Activated CD4-positive, alpha-beta T cell treated with anti-CD3 and anti-CD28 coated beads, Interleukin-2, Interleukin-6, amounts not matched to agents 100 ng/mL and 50 ng/mL, durations not matched to agents 16 hours and 8 hours (primary cell): ENCODE measurements at places on chromosomes 16 and 17.

- peak; percentile 75 for DNase-seq
Measured at GRCh38 chr16:15704545-15704987, 54.5 kb downstream of the NDE1 start.

DNA sequence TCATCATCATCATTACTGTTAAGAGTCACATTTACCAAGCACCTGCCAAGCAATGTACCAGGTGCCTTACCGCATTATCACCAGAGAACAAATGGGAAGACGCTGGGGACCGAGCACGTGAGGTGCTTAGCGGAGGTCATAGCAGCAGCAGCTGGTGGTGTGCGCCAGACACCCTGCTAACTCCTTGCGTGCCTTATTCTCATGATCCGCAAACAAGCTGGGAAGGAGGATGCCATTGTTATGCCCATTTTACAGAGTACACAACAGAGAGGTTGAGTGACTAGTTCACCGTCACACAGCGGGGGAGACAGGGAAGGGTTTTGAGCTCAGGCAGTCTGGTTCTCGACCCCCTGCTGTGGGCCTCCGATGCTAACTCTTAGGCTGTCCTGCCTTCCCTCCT lies 7.3 kb downstream of the ATP2A3 start:
- no peak for DNase-seq

DNA sequence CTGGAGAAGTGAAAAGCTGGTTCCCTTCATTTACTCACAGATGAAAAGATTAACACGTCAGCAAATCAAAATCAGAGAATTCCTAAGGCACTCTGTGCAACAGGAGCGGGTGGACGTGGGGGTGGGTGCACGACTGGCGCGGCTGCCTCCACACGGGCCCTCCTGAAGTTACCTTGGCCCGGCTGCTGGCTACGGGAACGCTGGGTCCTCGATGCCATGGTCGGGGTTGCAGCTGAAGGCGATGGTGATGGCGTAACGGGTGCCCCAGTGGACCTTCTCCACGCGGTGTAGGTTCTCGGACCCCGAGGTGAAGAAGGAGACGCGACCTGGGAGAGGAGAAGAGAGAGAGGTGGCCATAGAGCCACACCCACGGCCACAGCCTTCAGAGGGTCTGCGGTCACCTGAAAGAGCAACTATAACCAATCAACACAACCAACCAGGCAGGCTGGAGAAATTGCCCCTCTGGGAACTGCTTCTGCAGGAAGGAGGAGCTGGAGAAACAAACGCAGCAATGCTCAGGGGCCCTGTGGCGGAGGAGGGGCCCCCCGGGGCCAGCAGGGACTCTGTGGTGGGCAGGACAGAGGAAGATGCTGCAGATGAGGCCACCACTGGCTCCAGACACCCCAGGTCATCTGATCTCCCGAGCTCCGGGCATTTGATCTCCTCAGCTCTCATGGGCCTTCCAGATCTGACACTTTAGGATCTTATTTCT lies 20.8 kb downstream of the UTS2R start:
- DNase-seq: no peak

- DNase-seq: no peak
Measured at GRCh38 chr17:42985225-42985624, 4.9 kb downstream of the RUNDC1 start.

DNA sequence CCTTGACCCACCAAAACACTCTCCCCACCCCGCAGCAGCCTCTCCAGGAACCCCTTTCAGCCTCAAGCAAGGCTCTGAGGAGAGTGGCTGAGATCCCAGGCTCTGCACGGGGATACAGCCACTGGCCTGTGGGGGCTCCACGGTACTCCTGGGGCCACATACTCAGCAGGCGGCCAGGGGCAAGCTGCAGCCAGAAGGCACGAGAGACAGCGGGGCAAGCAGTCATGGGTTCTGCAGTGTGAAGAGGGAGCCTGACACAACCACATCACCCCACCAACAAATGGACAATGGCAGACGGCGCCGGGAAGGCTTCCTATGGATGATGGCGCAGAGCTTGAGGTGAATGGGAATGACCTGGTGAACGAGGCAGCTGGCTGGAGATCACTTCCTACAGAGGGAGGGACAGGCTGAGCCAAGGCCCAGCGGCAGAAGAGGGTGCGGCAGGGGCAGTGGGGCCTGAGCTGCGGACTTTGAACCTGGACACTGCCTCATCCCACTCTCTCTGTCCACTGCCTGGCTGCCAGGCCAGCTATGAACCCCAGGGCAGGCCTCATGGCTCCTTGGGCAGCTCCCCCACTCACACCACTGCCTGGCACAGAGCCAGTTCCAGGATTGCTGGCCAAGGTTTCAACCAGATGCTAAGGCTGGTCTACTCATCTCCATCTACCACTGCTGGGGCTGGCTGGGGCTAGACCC lies 10.8 kb upstream of the BCAR1 start:
- no peak for DNase-seq

- DNase-seq: no peak
Measured at GRCh38 chr16:1779741-1780676, 2.4 kb downstream of the SPSB3 start.

- no peak for DNase-seq
Measured at GRCh38 chr16:9260666-9261065, 169.2 kb downstream of the HAPSTR1 start.

DNA sequence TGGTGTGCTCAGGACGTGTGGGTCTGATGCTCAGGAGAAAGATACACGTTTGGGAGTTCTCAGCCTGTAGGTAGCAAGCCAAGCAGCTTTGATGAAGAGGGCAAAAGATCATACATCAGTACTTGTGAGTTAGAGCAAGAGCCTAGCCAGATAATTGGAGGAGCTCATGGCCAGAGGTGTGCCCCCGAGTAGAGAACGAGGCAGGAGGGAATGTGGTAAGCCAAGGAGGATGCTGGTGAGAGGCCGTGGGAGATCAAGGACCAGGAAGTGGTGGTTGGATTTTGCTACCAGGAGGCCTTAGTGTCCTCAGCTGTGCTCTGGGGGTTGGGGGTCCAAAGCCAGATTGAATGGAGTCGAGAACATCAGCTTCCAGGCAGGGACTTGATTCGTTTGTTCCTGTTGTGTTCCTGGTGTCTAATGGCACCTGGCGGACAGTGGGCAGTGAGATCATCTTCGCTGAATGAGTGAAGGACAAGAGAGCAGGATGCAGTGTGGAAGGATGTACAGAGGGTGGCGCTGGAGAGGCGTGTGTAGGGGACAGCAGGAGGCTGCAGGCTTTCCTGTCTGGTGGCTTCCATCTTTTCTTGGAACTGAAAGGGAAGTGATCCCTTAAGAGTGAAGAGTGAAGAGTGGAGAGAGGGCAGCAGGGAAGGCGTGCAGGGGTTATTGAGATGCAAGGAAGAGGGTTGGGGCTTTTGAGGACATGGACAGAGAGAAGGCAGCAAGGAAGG lies 11.6 kb downstream of the FBXL19 start:
- DNase-seq: peak; percentile 51

DNA sequence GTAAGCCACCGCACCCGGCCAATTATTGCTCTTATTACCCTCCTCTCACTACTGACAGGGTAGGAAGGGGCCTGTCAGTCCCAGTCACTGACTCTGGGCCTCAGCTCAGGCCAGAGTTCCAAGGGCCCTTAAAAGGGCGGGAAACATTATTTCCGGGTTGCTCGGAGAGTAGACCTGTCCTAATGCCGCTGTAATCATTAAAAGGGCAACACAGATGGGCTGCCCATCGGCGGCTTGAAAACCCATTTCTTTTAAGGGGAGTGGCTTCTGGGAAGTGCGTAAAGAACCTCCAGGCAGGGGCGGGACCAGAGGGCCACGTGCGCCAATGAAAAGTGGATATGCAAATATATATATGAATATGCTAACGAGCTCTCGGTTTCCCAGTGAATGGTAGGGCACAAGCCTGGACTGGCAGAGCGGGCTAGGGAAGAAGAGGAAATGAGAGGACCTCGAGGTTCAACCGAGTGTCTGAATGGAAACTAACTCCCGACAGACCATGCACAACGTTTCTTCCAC lies 26.6 kb downstream of the PIPOX start:
- no peak for DNase-seq

- DNase-seq: no peak
Measured at GRCh38 chr17:36183001-36183971, 6.8 kb upstream of the TBC1D3B start.

DNA sequence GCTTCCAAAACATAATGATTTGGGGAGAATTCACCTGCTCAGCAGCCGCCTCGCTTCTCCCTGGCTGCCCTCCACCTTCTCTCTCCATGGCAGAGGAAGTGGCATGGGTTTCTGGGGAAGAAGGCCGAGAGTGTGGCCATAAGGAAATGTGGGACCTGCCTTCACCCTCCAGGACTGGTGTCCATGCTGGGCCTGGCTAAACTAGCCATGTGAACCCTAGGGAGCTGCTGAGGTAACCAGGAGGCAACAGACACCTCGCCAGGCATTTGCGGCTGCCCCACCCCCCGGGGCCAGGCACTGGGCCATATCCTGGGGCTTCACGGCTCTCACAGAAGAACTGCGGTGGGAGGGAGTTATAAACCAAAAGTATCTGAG lies 9.9 kb upstream of the CMTM4 start:
- no peak for DNase-seq

DNA sequence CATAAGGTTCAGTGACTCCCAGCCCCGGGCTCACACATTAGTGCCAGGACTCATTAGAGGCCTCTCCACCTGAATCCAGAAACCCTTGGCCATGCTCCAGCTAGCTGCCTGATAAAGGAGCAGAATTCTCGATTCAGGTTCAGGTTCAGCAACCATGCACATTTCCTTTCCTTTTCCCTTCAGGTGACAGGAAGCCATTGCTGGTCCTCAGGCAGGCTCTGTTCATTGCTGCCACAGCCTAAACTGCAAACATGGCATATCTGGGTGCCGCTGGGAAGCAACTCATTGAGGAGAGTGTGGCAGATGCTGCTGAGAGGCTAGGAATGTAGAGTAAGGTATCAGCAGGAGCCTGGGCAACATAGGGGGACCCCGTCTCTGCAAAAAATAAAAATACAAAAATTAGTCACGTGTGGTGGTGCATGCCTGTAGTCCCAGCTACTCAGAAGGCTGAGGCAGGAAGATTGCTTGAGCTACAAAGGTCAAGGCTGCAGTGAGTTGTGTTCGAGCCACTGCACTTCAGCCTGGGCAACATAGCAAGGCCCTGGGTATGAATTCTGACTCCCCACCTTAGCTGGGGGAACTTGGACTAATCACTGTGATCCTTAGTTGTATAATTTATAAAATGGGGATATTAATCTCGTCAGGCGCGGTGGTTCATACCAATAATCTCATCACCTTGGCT lies 28.7 kb downstream of the ARL4D start:
- no peak for DNase-seq

GRCh38 chr16:67419931-67420330 lies 3.7 kb upstream of the ZDHHC1 start:
- no peak for DNase-seq

- no peak for DNase-seq
Measured at GRCh38 chr16:84267380-84267779, 27.3 kb upstream of the WFDC1 start.

- DNase-seq: no peak
Measured at GRCh38 chr17:74647871-74648672, 24.5 kb upstream of the CD300E start.

DNA sequence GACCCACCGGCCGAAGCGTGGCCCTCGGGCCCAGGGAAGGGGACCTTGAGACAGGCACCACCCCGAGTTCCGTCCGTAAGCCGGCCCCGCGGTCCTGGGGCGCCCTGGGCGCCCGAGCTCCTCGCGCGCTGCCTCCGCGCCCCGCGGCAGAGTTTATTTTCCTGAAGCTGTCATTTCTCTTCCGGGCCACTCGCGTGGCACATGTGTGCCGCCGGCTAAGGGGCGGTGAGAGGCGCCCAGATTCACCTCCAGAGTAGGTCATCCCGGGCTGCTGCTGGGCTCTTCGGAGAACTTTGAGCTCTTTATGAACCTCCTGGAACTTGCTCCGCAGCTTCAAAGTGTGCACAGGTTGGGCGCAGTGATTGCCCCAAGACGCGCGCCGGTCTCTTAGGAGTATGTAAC lies 489 bp downstream of the ZC3H18 start:
- peak; percentile 59 for DNase-seq

- no peak for DNase-seq
Measured at GRCh38 chr16:26762594-26762993, 304.1 kb upstream of the C16orf82 start.

- DNase-seq: no peak
Measured at GRCh38 chr16:88387941-88388627, 5.3 kb downstream of the ZNF469 start.

DNA sequence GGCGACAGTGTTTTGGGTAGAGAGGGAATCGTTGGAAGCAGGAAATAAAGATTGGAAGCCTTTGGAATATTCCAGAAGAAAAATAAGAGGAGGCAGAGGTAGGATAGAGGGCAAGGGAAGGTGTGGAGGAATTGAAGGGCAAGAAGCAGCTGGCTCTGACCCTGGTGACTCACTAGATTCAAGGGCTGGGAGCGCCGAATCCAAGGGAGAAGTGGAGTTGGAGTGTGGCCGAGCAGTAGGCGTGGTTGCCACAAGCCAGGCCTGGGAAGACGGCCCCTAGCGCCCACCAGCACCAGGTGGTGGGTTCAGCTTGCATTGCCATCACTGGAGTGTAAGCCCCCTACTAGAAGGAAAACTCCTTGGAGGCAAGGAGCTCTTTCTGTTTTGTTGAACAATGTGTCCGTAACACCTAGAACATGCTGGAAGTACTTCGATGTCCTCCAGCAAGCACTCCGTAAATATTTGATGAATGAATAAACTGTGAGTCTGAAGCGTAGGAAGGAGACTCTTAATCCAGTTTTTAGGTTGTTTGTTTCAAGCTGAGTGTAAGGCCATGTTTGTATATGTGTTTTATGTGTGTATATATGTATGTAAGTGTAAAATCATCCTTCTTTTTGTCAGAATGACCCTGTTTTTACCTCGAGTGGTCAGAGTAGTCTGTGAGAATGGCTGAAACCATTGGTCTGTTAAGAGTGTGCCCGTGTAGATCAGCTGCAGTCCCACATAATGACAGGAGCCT lies 139.5 kb downstream of the CMIP start:
- no peak for DNase-seq

- DNase-seq: no peak
Measured at GRCh38 chr17:14831491-14831890, 433.6 kb downstream of the PMP22 start.

GRCh38 chr17:21037117-21037803 lies 5.6 kb downstream of the USP22 start:
- DNase-seq: no peak

DNA sequence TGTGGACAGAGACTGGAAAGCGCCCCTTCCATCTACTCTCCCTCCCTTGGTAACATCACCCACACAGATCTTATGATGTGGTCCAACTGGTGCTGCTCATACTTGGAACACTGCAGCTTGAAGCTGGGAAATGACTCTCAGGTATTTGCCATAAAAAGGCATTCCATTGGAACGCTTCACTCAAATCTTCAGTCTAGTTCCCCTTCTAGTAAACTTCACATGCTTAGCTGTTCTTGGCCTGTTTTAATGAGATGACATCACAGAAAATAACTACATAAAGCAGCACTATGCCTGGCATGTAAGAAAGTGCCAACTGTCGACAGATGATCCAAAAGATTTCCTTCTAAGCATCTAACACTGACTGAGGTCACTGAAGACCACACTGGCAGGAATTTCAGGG lies 9.3 kb downstream of the ZNF263 start:
- DNase-seq: no peak
